ENCODE measurements at places on chromosomes 3 and 15.

DNA sequence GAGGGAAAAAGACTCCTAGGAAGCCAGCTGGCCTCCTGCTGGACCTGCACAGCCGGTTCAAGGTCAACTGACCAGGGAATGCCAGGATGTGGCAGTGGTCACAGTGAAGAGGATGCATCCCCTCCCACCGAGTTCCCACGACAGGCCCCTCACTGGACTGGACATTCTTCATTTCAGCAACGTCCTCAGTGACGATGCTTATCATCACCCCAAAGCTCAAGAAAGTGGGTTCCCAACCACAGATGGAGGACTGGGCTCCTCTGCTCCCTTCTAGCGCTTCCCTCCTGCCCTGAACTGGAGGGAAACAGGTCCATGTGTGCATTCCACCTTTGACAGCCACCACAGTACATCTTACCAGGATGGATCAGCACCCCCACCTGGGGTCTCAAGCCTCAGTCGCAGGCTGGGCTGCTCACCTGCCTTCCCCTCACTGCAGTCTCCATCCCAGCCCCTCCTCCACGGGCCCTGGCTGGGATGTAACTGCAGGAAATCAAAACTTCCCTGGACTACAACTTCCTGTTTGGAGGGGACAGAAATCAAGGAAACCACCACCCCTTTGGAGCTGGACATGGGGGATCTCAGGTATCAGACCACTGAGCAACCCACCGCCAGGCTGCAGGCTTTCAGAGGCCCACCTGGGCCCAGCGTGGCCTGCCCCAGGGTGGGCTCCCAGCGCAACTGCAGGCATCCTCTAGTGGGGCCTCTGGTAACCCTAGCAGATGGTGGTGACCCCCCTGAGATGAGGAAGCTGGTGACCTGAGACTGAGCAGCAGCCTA lies 7.3 kb downstream of the CALML4 start:
- DNase-seq = no peak

DNA sequence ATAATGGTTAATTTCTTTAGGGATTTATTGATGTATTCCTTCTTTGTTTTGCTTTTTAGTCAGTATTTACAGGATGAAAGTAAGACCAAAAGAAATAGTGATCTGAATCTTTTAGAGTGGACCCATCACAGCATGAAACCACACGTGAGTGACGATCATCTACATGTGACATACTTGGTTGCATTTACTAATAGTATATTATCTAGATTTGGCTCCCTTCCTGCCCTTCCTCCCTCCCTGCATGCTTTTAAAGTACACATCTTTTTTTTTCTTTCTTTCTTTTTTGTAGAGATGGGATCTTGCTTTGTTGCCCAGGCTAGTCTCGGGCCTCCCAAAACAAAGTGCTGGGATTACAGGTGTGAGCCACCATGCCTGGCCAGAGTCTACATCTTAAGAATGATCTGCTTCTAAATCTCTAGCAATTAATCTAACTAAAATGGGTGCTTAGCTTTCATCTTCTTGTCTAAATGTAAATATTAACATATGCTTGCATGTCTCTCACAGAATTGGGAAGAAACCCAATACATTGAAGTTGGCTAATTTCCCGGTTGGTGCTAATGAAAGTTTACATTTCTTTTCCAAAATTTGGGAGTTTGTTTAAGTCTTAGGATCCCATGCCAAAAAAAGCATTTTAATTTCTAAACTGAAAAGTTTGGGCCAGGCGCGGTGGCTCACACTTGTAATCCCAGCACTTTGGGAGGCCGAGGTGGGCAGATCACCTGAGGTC lies 38.0 kb downstream of the SENP2 start:
- DNase-seq = no peak

DNA sequence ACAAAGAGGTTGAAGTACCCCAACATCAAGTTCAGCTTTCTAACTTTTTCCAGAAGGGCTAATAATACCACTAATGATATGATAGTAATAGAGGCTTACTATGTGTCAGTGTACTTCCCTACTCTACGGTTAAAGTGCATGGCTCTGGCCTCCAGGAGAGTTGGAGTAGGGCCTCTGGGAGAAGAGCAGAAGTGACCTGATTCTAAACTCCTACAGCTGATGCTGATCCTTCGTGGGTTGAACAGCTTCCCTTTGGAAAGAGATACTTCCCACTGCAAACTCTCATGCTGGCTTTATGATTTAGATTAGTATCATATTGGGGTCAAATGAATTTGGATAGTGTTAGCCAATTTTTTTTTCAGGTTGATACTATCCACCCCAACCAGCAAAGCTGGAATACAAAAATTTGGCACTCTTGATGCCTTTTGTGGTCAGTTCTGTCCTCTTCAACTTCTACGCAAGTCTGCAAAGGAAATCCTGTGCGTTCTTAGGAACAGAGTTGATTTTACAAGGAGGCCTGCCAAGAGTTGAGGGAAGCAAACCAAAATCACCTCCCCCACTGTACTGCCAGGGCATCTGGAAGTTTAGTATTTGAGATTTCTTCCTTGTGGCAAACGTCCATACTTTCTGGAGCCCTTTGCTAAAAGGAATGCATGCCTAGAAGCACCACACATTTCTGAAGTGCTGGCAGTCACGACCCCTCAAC lies 17.8 kb downstream of the TMEM212 start:
- DNase-seq = no peak

DNA sequence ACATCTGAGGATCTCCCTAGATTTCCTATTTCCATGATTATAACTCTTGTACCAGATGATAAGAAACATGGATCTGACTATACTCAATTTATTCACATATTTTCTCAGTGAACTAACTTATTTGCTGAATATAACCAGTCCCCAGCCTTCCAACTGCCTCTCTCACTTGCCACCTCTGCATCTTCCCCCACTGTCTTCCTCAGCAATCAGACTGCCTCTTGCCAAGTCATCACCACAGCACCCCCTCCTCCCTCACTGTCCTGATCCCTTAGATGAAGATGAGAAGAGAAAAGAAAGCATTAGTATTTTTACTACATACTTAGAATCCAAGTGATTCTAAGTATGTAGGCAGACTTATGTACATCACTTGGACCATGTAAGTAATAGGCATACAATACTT lies 71.9 kb downstream of the GTPBP8 start:
- no peak for DNase-seq

DNA sequence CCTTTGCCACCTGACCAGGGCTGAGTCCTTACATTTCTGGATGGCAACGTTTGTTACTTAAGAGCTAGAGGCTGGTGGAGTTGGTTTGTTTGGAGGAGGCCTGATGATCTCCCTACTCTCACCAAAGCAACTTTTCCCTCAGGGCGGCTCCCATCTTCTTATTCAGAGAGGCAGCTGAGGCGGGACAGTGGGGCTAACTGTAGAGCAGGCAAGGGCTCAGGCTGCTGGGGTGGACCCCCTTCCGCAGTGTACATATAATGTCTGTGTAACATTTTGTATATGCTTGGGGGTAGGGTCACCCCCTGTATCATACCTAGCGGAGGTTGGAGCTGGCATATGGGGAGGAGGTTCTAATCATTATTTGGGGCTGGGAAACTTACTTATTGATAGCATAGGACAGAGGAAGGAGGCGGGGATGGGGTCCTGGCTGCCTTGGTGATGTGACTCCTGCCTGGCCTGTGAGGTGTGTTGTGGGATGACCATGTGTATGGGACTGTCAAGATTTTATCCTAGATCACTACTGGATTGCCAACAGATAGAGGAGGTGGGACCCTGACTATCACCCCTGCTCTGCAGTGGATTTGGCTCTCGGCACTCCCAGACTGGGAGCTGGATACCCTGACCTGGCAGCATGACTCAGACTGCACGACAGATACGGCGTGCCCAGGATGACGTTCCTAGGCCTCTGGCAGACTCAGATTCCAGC lies 52.5 kb upstream of the UBE2Q2 start:
- DNase-seq = no peak

DNA sequence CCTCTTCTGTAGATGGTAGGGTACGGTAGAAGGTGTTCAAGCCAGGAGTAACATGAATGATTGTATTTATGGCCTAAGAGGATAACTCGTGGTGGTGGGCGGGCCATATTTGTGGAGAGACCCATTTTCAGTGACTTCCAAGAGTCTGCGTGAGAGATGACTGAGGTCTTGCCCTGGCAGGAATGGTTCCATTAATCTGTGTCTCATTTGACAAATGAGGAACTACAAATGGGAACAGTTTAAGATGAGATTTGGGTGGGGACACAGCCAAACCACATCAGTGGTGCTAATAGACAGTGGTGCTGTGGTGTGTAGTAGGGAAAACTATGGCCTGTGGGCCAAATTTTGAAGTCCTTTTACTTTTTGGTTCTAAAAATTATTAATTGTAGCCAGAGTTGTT lies 47.1 kb downstream of the FLNB start:
- DNase-seq = no peak

DNA sequence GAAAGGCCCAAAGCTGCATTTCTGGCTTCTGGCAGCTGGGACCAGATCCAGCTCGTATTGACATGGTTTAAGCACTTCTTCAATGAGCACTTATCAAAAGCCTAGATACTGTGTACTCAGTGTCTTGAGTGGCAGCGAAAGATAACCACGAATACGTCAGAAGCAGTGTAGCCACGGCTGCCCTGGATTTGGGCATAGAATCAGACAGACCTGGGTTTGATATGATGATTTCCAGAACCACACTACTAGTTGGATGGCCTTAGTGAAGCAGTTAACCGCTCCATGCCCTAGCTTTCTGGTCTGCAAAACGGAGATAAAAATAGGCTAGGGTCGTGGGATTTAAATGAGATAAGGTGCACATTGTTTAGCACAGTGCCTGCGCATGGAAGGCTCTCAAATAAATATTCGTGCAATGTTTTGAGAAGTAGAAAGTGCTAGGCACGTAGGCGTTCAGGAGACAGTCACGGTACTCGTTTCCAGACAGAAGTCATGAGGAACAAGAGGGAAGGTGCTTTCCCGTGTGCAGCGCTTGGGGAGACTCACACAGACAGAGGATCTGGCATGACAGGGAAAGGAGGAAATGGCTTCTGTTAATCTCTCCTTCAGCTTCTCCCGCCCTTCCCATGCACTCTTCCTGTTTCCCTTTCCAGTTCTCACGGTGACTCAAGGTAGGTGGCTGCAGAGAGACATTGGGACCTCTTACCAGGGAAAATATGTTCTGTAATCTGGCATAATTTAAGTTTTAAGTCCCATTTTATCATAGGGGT lies 70.3 kb downstream of the CCNL1 start:
- DNase-seq = no peak

DNA sequence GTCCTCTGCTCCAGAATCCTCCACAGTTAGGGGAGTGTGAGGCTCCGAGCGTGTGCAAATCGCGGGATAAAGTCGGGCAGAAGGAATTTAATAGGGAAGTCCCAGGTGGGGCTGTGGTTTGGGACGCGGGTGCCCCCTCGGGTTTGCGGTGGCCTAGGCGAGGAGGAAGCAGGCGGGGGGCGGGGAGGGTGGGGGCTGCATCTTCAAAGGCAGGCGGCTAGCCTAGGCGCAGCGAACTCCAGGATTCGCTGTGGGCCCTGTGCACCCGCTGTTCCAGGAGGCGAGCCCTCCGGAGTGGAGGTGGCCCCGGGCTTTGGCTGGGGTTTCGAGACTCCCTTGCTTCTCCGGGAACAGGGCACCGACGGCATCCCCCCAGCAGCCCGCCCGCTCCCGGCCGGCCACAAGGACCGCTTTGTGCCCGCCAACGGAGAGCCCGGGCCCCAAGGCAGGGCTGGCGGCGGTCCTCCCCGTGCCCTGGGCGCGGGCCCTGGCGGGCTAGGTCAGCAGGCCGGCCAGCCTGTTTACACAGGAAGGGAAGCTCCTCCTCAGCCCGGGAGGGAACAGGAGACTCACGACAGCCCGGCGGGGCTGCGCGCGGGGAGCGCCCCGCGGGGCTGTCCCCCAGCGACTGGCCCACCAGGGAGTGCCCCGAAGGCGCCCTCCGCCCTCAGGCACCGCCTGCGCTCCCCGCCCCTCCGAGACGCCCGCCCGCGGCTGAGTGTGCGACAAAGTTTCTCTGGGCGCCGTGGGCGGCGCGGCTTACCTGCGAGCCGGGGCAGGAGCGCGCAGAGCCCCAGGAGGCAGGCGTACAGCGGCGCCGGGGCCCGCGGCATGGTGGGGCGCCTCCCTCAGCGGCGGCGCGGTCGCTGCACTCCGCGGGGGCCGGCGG lies 753 bp downstream of the ITGB5 start:
- DNase-seq = peak; percentile 19

- DNase-seq = no peak
These were observed 297.8 kb downstream of the SATB1 start for GRCh38 chr3:18127174-18127858.

DNA sequence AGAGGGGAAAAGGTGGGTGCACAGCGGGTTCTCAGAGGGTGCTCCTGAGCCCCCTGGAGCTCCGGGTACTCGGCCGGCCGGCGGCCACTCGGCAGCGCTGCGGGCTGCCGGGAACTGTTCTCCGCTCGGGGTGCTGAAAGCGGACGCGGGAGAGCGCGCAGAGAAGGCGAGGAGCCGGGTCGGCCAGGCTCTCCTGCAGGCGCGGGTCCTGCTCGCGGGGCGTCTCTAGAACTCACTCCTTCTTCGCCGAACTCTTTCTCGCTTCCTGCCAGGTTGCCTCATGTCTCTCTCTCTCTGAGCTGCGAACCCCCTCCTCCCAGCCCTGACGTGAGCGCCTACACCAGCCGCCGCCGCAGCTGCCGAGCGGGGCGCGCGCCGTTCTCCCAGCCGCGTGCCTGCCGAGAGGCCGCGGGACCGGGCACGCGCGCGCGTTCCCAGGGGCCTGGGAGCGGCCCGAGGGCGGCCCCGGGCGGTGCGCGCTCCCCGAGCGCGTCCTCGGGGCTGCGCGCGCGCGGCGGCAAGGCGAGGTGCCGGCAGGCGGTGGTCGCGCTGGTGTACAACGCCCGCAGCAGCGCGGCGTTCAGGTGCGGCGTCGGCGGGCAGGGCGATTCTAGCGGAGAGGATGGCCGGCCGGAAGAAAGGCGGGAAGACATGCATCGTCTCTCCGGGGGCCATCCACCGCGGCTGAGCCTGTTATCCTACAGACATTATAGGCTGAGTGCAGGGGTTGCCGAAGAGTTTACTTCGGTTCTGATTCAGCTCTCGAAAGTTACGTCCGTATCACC lies at the start of gene PEX5L:
PEX5L (minus strand) TSS at position 267 of the 785 bp plus-strand sequence. CDS start 338 bp downstream, outside the sequence.
- no peak for DNase-seq

GRCh38 chr3:118987477-118987876 lies 47.2 kb downstream of the IGSF11 start:
- DNase-seq = no peak

DNA sequence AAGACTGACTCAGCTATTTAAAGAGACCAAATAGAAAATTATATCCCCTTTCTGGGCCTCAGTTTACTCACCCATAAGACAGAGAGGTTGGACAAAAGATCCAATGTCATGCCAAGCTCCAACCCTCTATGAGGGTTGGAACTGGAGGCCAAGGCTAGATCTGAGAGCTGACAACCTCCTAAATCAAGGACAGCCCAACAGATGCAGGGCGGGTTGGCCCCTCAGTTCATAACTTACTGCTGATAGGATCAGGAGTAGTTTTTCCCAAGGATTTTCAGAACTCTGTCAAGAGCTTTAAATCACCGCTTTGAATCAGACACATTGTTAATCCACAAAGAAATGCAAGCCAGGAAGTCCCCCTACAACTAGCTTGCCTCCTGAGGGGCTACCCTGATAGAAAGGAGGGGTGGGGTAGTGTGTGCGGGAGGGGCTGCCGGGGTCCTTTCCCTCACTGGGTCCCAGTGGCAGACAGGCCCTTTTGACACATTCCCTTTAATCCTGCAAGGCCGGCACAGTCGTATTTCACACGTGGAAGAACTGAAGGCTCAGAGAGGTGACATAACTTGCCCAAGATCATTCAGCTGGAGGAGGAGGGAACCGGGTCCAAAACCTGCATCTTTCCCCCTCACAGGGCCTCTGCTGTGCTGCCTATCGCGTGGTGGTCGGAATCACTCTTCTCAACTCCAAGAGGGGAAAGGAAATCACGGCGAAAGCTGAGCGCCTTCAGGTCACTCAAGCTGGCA lies 21.4 kb downstream of the BMF start:
- no peak for DNase-seq

GRCh38 chr15:67199391-67199790 lies 55.1 kb downstream of the AAGAB start:
- DNase-seq = no peak

Data from activated CD8-positive, alpha-beta memory T cell treated with anti-CD3 and anti-CD28 coated beads for 4 hours (primary cell).